CD4-positive, alpha-beta T cell treated with Interleukin-1 beta for 1 hour (primary cell): ENCODE measurements at places on chromosomes 16 and 17.

GRCh38 chr16:75288596-75289120 lies 37.2 kb upstream of the BCAR1 start:
- DNase-seq, result peak; percentile 67

- no peak for DNase-seq
Observed at GRCh38 chr17:43584666-43585102, 38.5 kb upstream of the ETV4 start.

DNA sequence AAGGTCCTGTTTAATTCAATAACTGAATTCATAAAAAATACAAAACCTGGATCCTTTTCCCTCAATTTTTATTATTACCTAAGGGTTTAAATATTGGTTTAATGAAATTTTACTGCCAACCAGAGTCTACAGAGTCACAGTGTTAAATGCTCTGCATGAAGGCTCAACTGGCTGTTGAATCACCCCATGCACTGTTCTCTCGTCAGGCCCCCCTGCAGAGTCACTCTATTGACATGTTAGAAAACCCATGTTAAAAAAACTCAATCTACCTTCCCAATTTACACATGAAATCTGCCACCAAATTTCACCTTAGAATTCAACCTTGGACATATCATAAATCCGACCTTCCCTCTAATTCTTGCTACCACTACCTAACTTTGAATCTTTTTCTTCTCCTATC lies 43.3 kb upstream of the ULK2 start:
- no peak for DNase-seq

DNA sequence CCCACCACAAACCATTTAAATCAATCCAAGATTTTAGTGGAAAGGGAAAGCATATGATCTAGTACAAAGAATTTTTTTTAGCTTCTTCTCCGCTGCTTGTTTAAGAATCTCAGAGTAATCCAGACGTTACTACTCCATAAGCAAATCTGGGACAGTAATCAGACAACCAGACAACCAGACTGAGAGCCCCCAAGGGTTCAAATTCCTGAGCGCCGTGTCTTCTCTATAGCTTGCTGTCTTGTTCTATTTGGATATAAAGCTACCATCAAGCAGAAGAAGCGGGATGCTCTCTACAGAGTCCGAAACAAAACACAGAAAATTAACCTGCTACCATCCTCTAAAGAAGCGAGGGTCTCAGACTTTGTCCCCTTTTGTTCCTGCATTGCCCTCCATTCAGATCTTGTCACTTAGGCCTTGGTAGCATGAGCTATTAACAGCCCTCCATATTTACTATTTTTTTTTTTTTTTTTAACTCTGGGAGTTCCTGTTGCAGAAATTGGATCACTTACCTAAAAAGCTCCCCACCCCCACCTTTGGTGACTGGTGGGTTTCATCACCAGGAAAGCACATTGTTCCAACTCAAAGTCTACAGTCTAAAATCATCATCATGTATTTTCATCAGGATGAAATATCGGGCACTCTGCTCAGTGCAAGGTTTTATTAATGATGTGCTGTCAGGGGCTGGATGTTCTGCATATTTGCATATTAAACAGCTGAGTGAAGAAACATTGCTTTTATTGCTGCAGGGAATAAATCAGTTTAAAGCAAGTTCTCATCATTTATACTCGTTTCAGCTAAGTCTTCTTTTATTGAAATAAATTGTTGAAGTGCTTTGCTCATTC lies 576.7 kb downstream of the WWOX start:
- DNase-seq, result no peak

DNA sequence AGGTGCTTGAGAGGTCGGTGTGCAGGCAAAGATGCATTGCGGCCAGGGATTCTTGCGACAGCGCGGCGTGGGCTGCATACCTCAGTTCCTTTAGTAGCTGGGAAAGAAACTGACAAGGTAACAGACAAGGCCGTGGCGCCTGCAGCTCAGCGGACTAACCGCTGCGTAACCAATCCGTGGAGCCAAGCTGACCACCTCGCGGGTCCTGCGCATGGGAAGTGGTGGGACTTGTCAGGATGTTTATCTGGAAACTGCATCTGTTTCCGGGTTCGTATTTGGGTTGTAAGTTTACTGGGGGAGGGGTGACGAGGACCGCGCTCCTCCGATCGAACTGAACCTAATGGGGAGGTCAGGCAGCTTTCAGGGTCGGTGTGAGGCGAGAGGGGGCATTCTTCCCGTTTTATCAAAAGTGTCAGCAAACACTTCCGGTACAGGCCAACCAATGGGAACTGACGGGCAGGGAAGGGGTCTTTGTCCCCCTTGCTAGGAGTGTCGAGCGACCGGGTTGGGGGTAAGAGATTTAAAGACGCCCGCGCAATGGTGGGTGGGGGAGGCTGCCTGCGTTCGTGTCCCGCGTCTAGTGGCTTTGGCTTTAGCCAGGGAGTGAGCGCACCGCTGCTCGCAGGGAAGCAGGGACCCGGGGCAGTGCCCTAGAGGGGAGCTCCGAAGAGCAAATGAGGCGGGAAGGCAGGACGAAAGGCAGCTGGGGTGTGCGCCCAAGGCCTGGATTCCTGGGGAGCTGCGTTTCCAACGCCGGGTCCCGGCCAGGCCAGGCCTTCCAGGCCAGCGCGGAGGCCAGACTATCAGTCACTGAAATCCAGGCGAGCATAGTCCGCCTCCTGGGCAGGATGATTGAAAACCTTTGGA lies 7.0 kb downstream of the IRX6 start:
- DNase-seq, result no peak
